ENCODE measurements at places on chromosomes 13 and 19.

DNA sequence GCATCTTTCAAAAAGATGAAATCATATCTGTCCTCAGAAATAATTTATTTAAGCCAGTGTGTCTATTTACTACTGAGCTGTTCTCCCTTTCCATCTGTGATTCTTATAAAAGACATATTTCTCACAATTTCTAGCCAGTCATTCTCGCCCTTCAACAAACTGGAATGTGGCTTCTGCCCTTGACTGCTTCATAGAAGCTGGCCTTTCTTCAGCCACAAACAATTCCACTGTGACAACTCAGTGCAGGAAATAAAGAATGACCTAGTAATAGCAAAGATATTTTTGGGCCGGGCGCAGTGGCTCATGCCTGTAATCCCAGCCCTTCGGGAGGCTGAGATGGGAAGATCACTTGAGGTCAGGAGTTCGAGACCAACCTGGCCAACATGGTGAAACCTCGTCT, 655.5 kb downstream of the PCDH9 start:
- no peak for DNase-seq

- no peak for DNase-seq
Measured at GRCh38 chr19:11337080-11337479, 2.4 kb downstream of the RAB3D start.

DNA sequence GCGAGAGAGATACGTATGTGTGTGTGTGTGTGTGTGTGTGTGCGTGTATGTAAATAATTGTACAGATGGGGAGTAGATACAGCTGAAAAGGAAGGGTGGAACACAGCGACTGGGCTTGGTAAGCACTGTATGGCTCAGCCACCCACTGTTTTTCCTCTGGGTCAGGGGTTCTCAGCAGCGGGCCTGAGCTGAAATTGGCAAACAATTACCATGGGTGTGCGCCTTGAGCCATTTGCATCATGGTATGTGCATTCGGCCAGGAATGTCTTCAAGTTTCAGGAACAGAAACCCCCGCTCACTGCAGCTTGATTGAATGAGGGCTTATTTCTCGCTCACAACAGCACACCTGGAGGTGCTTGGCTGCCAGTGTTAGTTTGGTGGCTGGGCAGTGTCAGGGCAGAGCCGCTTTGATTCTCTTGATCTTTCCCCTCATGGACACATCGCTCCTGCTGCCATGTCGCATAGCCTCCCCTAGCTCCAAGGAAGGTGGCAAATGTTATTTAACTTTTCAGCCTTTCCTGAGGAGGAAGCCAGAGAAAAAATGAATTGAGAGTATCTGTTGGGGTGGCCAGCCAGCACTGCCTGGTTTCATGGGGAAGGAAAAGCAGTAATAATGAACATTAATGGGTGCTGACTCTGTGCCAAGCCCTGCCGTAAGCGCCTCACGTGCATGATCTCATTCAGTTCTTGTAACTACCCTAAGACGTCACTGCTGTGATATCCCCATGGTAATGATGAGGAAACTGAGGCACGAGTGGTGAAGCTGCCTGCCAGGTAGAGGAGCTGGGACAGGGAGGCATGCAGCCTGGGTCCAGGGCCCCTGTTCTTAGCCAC, 126.9 kb downstream of the SIPA1L3 start:
- DNase-seq, result no peak

GRCh38 chr13:50592412-50593155, 250.9 kb downstream of the DLEU7 start:
- no peak for DNase-seq

- no peak for DNase-seq
Measured at GRCh38 chr19:17772172-17772571, 20.9 kb downstream of the FCHO1 start.

- DNase-seq, result no peak
Measured at GRCh38 chr13:109412283-109412901, 374.0 kb downstream of the IRS2 start.

DNA sequence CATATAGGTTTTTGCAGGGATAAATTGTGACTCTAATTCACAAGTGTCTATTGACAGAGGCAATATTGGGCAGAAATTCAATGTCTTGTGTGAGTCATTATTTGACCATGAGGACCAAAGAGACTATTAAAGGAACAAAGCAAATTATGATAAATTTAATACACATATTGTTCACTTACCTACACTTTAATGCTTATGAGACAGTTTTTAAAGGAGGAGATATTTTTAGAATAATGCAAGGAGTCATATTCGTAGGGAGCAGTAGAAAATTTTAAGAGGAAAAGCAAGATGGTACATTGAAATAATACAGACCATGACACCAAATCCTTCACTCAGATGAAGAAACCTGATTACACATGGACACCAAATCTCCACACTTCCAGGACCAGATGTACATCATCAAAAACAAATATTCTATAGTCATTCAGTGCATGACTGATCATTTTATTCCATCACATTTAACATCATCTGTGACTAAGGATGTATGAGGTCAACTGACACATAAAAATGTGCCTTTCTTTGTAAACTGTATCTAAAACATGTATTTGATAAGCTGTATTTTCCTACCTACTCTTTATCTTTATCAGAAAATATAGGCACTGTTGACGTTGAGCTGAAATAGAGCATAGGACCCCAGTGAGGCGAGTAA, 4.2 kb upstream of the OR7A17 start:
- DNase-seq, result no peak

DNA sequence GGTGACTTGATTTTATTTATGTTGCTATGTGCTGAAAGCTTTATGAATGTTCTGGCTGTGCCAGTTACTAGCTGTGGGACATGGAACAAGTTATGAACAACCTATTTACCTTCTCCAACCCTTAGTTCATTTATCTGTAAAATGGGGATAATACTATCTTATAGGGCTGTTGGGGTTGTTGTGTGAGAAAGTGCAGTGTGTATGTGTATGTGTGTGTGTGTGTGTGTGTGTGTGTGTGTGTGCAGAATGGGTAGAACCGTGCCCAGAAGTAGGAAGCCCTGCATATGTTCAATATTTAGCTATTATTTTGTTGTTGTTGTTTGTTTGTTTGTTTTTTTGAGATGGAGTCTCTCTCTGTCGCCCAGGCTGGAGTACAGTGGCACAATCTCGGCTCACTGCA, 20.4 kb downstream of the ZSWIM9 start:
- DNase-seq, result no peak

DNA sequence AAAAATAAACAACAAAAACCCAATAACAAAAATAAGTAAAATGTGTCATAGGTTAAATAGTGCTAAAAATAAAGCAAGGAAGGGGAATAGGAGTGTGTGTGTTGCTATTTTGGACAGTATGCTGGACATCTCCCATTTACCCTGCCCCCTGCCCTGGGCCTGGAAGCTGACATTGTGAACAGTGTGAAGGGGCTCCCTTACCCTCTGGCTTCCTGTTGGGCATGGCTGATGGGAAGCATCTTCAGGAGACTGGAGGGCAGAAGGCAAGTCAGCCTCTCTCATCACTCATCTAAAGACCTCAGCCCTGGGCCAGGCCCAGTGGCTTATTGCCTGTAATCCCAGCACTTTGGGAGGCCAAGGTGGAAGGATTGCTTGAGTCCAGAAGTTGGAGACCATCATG, 26.7 kb downstream of the KCTD15 start:
- DNase-seq, result no peak

GRCh38 chr19:50315773-50316448, 13.3 kb downstream of the KCNC3 start:
- DNase-seq, result no peak

GRCh38 chr19:18932216-18932841, 8.7 kb downstream of the HOMER3 start:
- DNase-seq, result peak; percentile 65

DNA sequence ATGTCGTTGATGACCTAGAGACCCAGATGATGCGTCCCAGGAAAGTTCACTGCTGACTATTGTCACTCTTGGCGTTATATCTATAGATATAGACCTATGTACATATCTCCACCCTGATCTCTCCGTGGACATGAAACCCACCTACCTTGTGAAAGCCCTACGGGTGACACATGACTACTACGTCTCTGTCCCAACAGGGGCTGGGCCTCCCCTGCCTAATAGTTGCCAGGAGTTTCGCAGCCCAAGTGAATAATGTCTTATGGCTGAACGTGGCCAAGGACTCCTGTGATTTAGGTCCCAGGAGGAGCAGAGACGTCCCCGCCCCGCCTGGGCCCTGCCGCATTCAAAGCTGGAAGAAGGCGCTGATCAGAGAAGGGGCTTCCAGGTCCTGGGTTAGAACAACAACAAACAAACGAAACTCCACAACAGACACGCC, 4.9 kb upstream of the POU4F1 start:
- DNase-seq, result no peak

GRCh38 chr13:28942906-28943305, 122.8 kb downstream of the MTUS2 start:
- no peak for DNase-seq

DNA sequence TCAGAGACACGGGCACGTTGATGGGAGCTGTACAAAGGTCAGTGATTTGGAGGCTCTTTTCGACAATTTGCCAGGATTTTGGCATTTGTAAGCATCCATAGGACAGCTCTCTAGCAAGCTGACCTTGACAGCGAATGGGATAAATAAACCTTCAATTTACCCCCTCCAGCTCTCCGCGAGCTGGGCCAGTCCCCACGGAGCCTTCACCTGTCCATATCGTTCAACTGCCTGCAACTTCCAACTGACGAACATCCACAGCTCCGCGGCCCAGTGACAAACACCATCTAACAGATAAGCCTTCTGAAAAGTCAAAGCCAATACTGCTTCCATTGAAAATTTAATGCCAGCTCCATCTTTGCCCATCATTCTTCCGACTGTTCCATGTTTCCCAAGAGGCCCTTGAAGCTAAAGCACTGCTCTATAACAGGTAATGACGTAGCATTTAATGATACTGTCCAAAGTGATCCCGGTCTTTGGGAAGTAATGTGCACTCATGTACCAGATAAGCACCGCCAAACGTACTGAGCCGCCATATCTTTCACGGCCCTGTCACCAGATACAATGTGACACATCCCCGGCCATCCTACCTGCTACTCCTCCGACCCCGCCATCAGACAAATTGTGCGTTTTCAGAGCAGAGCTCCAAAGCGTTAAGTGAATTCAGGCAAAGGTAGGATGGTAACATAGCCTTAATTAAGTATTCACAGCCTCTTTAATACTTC, 365.3 kb upstream of the ZNF507 start:
- DNase-seq, result no peak

DNA sequence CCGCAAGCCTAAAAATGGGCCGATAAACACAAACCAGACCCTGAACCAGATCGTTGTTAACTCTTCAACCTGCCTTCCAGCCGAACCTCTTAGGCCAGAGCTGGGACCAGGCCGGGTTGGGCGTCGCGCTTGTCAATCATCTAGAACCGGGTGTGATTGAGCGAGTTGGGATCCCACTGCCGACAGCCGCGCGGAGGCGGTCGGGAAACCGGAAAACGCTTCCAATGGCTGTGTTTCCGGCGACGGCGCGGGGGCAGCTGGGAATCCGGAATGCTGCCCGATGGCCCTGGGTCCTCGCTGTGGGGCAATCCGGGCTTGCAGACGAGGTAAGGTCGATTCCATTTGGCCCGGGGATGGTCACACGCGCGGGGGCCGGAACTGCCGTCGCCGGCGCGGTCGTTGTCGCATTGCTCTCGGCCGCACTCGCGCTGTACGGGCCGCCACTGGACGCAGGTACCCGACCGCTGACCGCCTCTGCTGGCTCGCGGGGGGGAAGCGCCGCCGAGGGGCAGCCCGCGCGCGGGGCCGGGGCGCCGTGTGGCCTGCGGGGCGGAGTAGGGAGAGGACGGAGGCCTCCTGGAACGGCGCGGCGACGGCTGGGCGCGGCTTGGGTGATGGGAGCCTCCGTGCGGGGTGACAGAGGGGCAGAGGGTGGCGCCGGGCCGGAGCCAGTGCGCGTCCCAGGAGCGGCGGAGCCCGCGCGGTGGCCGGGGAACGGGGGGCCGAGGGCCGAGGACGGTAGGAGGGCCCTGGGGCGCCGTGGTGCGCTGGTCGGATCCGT, at the start of gene NAXD:
TSS of gene NAXD (plus strand) at position 224 of the 781 bp plus-strand sequence. CDS start at position 281, 57 bp downstream.
- peak; percentile 37 for DNase-seq

- DNase-seq, result no peak
Measured at GRCh38 chr13:32582281-32582680, 4.0 kb upstream of the PDS5B start.

DNA sequence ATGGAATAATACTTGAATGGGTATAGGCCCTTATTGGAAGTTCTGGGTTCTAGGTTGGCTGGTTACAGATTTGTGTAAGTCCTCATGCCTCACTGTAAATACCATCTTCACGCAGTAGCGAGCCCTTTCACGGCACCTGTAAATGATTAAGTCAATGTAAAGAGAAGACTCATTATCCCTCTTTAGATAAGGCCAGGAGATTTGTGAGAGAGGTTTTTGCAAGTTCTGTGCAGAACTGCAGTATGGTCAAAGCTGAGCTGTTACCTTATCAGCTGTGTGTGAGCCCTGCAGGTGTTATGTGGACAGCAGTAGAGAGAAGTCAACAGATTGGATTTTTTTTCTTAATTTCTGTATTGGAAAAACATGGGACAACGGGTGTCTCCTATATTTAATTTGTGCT, 141.6 kb downstream of the SHISA2 start:
- no peak for DNase-seq

GRCh38 chr19:57759096-57759495, 10.4 kb upstream of the ZNF586 start:
- DNase-seq, result no peak

GRCh38 chr13:68048802-68049359, 818.7 kb upstream of the PCDH9 start:
- no peak for DNase-seq

- DNase-seq, result no peak
Measured at GRCh38 chr13:48624858-48625257, 28.9 kb upstream of the CYSLTR2 start.

DNA sequence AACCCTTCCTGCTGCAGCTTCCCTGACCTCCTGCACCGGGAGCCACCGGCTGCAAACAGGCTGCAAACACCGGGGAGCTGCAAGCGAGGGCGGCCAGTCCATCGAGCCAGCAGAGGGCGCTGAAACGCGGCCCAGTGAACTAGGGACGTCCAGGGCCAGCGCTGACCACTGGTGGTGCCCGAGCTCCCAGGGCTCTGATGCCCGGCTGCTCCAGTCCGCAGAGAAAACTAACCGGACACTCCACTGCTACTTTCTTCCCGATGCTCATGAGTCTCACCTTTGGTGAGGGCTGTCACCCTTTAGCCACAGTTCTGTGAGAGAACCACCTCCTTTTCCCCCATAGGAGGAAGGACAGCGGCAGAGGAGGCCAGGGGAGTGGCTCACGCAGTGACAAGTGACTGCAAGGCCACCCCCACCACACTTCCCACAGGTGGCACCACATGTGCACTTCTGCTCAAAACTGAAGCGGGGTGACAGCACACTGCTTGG, 82.8 kb upstream of the MTIF3 start:
- DNase-seq, result peak; percentile 11

- no peak for DNase-seq
Measured at GRCh38 chr19:21460686-21461085, 44.7 kb upstream of the ZNF429 start.
